GM12864 (cell line): ENCODE measurements at places on chromosomes 4 and X.
A peak's percentile ranks its signal among the peaks of the same experiment; 100 is the strongest.

GRCh38 chr4:144817081-144817480, 171.1 kb downstream of the HHIP start:
- no peak for DNase-seq

DNA sequence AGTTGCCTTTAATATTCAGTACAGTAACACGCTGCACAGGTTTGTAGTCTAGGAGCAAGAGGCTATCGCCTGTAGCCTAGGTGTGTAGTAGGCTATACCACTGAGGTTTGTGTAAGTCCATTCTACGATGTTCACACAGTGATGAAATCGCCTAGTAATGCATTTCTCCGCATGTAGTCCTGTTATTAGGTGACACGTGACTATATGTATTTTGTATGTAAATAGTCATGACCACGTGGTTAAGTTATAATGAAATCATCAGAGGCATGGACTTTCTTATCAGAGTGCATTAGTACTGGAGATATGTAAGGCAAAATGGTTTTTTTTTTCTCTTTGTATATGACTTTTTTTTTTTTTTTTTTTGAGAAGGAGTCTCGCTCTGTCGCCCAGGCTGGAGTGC, 9.9 kb upstream of the ZCCHC4 start:
- no peak for DNase-seq

DNA sequence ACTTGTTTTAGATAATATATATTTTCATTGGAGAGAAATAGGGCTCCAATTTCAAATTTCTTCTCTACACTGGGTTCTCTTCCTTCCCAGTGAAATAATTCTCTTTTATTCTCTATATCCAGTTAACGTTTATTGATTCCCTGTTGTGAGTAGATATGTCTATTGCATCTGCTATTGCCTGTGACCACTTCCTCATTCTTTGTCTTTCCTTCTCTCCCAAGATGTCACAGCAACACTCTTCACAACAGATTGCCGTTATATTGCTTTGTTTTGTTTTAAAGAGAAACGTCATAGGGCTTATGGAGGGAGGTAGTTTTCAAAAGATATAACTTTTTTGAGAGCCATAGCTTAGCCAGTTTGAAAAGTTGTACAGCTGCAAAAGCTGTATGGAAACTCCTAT, 343.8 kb downstream of the ARHGAP24 start:
- DNase-seq = no peak

DNA sequence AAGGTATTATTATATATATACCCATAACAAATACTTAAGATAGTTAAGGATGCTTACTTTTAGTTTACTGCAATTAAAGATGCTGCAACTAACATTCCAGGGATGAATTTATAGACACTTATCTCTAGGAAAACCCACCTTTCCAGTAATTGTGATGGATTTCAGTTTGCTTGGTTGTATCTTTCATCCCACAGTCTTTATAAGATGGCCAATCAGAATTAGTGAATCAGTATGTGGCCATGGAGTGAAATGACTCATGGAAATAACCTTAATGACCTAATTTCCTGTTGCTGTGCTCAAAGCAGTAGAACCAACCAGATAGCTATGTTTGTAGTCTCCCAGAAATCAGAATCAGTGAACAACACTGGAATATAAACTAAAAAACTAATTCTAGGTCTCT, 26.4 kb downstream of the MOSPD2 start:
- DNase-seq = no peak

DNA sequence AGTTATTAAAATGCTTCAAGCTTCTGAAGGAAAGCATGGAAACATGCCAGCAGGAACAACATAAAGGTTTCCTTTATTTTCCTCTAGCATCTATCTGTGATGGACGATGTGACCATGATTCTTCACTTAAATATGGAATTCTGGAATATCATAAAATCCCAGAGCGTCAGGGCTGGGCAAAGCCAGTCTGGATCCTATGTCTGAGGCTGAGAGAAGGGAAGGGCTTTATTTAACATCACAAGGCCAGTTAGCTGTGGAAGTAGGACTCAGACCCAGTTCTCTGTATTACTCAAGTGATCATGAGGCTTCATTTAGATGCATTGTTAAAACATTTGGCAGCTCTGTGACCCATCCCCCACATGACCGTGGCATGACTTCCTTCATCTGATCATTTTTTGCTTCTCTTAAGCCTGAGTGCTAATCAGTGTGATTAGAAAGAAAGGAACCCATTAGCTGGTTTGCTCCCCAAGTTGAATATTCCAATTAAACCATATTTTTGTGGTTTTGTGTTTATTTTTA, 40.9 kb upstream of the EOLA2 start:
- DNase-seq = no peak

- DNase-seq = no peak
Measured at GRCh38 chr4:76904646-76905190, 6.8 kb upstream of the SOWAHB start.

GRCh38 chr4:87911252-87911774, 64.2 kb upstream of the SPP1 start:
- DNase-seq = no peak

DNA sequence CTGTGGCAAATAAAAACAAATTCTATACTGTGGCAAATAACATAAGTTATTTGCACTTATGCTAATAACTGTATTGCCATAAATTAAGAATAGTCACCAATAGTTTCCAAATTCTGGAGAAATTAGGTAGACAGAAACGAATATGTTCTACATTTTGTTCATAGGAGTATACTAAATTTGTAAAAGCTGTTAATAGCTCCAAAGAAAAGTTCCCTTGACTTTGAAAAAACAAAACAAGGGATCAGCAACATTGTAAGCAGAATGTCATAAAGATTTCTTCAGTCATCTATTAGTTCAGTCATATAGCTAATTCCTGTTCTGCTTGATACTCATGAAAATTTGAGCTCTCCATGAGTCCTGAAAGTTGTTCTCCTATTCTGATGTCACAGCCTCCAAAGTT, 1472.8 kb downstream of the C4orf33 start:
- no peak for DNase-seq

DNA sequence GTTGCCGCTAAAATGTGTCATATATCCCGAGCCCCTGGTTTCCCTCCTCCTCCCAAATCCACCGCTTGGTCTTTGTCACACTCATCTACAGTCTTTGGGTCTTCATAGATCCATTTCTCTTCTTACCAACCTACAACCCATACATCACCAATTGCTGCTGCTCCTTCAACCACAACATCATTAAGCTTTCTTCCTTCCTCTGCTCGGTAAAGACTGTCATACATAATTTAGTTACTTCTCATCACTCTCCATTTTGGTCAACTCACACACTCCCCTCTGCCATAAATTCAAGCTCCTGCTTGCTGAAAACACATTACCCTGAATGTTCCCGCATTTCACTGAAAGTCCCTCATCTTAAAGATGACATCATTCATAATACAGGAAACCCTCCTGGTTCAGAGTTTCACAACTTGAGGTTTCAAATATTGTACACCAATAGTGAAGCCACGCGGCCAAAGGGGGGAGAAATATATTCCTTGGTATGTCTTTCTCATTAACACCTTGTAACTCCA, 1.7 kb upstream of the DCTD start:
- DNase-seq = peak; percentile 25

- peak; percentile 0 for DNase-seq
Measured at GRCh38 chrX:43750248-43750676, 94.2 kb downstream of the MAOA start.
